ENCODE measurements at places on chromosomes 2 and 18.

- no peak for DNase-seq
These were observed 15.7 kb upstream of the OLA1 start for GRCh38 chr2:174263997-174264396.

- DNase-seq, result no peak
These were observed 14.2 kb downstream of the ECEL1 start for GRCh38 chr2:232473467-232473890.

DNA sequence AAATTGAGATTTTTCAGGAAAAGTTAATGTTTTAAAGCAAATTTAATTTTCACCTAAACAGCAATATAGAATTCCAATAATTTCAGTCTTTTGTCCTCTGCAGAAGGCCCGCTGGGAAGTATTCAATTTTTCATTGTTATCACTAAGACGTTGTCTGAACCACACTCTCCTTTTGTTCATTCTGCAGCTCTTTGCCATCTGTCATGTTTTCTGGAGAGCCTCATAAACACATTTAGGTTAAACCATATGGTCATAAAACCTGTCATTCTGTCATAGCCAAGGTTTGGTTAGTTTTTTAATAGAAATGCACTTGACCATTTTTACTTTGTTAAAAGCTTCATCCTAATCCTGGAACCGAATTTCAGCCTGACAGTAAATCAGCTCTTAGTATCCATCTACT lies 54.0 kb upstream of the PGAP1 start:
- no peak for DNase-seq

DNA sequence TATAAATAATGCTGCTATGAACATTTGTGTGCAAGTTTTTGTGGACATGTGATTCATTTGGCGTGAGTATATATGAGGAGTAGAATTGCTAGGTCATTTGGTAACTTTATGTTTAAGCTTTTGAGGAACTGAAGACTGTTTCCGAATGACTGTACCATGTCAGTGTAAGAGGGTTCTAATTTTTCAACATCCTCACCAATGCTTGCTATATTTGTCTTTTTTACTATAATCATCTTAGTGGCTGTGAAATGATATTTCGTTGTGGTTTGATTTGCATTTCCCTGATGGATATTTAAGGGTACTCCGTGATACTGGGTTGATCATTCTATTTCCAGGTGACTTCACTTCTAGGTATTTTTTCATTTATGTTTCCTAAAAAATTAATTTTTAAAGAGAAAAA lies 241.1 kb downstream of the BCL2 start:
- no peak for DNase-seq

DNA sequence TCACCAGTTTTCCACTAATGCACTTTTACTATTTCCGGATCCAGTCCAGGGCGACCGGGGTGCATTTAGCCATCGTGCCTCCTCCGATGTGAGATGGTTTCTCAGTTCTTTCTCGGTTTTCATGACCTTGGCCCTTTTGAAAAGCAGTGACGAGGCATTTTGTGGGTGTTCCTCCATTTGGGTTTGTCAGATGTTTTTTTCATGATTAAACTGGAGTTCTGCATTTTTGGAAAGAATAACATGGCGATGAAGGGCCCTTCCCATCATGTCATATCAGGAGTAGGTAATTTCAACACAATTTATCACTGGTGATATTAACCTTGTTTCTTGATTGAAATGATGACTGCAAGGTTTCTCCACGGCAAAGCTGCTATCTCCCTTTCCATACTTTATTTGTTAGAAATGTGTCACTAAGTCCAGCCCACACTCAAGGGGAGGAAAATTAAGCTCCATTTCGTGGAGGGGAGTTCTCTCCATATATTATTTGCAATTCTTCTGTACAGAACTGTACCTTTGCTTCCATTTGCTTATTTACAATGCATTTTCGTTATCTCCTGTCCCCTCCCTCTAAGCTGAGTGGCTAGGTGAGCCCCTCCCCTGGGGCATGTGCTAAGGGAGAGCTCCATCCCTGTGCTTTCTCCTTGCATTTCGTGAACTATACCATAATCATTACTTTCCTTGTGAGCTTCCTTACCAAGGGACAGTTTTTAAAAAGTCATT lies 8.9 kb upstream of the KLF11 start:
- DNase-seq, result no peak

DNA sequence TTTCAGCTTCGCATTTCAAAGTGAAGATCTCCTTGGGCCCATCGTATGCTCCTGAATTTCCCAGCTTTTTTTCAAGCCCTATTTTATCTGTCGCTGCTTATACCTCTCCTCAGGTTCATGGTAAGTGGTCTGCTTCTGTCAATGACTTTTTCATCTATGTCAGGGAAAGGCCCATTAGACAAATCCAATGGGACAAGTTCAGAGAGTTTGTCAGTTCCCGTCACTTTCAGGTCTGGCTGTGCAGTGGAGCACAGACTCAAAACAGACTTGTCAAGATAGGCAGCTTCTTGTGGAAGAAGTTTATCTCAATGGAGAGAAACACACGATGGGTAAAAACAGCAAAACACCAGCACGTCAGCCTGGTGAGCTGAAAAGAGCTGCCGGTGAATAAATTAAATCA lies 100.9 kb upstream of the KLF7 start:
- DNase-seq, result no peak

DNA sequence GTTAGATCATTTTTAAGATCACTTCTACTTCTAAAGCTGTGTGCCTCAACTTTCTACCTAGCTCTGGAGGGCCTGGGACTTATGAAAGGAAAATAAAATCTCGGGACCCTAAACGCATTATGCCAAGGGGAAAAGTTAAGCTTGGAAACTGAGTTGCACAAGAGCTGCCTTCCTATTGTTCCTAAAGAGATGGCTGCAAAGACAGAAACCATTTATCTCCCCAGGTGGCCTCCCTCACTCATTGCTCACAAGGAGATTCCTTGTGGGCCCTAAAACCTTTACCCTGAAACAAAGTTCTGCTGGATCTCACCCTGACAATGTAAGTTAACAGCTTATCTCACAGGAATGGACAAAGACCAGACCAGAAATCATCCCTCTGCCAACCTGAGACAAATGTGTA lies 26.8 kb downstream of the TUBB6 start:
- no peak for DNase-seq

GRCh38 chr18:4196351-4196750 lies 258.8 kb downstream of the DLGAP1 start:
- no peak for DNase-seq

GRCh38 chr2:219445220-219445640 lies 10.6 kb downstream of the SPEG start:
- DNase-seq, result no peak

- DNase-seq, result no peak
These were observed 288.4 kb upstream of the TRIB2 start for GRCh38 chr2:12428324-12428723.

DNA sequence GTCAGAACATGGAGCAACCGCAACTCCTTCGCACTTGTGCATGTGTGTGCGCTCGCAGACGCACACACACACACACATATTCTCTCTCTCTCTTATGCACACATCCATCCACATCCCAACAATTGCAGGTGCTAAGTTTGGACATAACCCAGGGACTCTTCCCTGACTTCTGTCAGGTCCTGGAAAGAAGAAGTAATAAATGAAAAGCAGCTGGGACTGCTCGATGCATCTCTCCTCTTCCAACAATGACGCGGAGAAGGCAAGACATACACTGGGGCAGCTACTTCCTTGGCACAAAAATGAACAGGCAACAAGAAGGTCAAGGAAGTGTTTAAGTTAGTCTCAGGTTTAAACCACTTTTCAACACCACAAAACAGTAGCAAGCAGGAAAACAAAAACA lies 23.6 kb downstream of the STARD7 start:
- no peak for DNase-seq

- no peak for DNase-seq
These were observed 264.5 kb downstream of the BCL2 start for GRCh38 chr18:63054901-63055584.

- DNase-seq, result no peak
These were observed 951.6 kb upstream of the SLC39A10 start for GRCh38 chr2:194705398-194705797.

- DNase-seq, result no peak
These were observed 844 bp upstream of the CPS1 start for GRCh38 chr2:210555555-210555954.

DNA sequence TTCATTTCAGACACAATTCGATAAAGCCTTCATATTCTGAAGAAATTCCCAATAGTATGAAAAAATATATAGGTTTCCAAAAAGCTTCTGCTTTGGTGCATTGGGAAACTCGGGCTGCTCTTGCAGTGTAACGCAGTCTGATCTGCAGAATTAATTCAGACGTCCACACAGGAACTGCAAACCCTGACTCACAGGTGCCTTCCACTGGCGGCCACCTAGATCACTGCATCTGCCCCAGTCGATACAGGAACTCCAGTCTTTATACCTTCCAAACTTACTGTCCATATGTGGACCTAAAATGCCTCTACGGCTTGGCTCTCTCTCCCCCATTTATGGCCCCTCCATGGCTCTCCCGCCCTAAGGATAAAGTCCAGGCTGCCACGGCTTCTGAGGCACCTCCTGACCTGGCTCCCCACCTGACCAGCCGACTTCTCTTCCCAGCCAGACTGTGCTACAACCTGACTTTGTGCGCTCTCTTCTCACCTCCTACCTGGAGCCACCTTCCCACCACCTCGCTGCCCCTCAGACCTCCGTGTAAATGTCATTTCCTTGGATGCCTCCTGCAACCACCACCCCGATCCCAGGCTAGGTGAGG lies 39.7 kb downstream of the L3MBTL4 start:
- DNase-seq, result no peak

- DNase-seq, result no peak
These were observed 30.3 kb downstream of the WDSUB1 start for GRCh38 chr2:159256159-159256558.

DNA sequence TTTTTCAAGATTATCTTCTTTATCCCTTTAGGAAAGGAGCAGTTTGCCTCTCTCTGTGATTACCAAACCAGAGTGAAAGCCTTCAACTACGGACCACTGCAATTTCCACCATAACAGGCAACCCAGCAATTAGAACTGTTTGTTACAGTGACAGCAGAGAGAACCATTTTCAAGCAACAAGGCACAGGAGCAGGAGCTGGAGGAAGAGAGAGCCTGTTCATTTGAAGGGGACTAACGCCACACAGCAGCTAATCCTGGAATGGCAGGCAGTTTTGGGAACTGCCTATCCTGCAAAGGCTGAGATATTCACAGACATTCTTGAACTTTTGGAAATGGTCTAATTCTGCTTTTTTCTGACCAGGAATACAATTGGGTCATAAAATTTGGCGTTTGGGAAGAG lies 1541.9 kb upstream of the PIK3C3 start:
- no peak for DNase-seq

GRCh38 chr2:235501673-235502031 lies 7.8 kb downstream of the AGAP1 start:
- no peak for DNase-seq

DNA sequence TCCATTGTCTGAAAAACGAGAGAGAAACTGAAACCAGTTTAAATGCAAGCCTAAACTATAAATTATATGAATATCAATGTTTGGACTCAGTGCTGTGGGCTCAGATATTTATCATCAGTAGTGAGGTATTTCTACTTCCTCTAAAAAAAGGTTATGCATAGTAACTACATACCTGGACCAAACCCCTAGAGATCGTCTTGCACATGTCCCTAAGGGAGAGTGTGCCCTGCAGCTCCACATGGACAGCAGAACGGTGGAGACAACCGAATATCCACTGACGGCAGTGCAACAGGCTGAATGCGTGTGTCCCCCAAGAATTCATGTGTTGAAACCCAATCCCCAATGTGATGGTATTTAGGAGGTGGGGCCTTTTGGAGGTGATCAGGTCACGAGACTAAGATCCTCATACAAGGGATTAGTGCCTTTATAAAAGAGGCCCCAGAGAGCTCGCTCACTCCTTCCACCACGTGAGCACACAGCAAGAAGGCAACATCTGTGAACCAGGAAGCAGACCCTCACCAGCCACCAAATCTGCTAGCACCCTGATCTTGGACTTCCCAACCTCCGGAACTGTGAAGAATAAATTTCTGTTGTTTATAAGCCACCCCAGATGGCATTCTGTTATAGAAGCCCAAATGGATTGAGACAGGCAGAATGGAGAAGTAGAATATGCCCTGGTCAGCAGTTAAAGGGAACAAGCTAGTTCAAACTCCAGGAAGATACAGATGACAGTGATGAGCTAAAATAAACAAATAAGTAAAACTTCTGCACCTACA lies 208.4 kb downstream of the ANAPC1 start:
- DNase-seq, result no peak

- no peak for DNase-seq
These were observed 30.6 kb downstream of the SEPTIN10 start for GRCh38 chr2:109582928-109583895.

GRCh38 chr2:174925046-174925784 lies 80.0 kb downstream of the CHN1 start:
- no peak for DNase-seq

DNA sequence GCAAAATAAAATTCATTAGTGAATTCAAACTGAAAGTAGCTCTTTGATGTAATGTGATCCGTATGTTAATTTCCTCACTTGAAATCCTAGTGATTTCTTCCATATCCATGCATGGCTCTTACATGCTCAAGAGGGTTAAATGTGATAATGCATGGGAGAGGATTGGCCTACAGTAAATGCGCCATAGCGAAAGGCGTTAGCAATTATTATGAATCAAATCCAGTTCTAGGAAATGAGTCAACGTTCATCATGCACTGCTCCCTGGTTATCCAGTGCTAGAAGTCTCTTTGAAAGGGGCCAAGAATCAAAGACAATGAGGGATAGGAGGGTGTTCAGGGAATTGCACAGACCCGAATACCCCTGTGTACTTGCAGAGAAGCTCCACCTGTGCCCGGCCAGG lies 101.4 kb upstream of the RASGRP3 start:
- DNase-seq, result no peak

- no peak for DNase-seq
These were observed 382.1 kb downstream of the OSR1 start for GRCh38 chr2:18976168-18976961.

GRCh38 chr2:235611756-235612155 lies 117.9 kb downstream of the AGAP1 start:
- no peak for DNase-seq

DNA sequence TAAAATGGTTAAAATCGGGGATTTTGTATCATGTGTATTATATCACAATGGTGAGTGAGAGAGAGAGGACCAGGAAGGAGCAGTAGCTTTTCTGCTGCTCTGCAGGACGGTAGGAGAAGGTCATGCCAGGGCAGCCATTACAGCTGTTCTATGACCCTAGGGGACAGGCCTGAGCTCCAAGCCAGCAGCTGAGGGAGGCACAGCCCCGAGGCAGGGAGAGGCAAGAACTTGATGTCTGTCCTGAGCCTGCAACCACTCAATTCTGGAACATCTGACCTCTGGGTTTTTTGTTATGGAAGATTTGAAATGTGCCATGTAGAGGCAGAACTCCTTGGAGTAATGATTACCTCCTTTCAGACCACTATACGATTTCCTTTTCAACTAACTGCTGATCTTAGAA lies 135.8 kb upstream of the SH3BP4 start:
- DNase-seq, result no peak

GRCh38 chr18:39149211-39149806 lies 1583.7 kb upstream of the CELF4 start:
- DNase-seq, result no peak
